ENCODE measurements at places on chromosomes 16 and 17. TPM values are rescaled to one million over a fixed set of nuclear protein-coding genes. Genes with fewer than 3 reads are reported as not detected.

Gene TVP23A
- total RNA-seq: under 0.01 TPM

Gene HBA1
- total RNA-seq: not detected

Gene PVALEF
- not detected for total RNA-seq

Gene CRISPLD2
- 45.5 TPM for total RNA-seq

Gene AXIN1
- 15.1 TPM for total RNA-seq

Gene ABCA6
- 9.4 TPM for total RNA-seq

Gene GGNBP2
- 75.5 TPM for total RNA-seq

Gene CDH8
- total RNA-seq: not detected

Gene PRDM7
- not detected for total RNA-seq

Gene SGCA
- total RNA-seq: 13.3 TPM

Gene CHST5
- total RNA-seq: 0.13 TPM

Gene BCL6B
- total RNA-seq: 0.13 TPM

Gene CACNG3
- total RNA-seq: not detected

Gene SLX1B
- 11.6 TPM for total RNA-seq

Gene TMEM204
- 11.9 TPM for total RNA-seq

Gene PMP22
- total RNA-seq: 189 TPM

Gene SLC38A8
- not detected for total RNA-seq

Gene MT1F
- 0.39 TPM for total RNA-seq

Gene NPIPA1
- total RNA-seq: 44.2 TPM

Gene CMTM2
- not detected for total RNA-seq

Gene C17orf78
- total RNA-seq: not detected

Gene ITGA2B
- 0.39 TPM for total RNA-seq

Gene TOM1L2
- 60.2 TPM for total RNA-seq

Gene TNFRSF13B
- total RNA-seq: not detected

Gene ACE
- 0.91 TPM for total RNA-seq

Gene TEKT5
- total RNA-seq: 0.22 TPM

Gene PIRT
- not detected for total RNA-seq

Gene NQO1
- 889 TPM for total RNA-seq

Gene PRR35
- 0.11 TPM for total RNA-seq

Gene TBC1D26
- total RNA-seq: 0.11 TPM

Gene MYO1D
- total RNA-seq: 160 TPM

Data from articular chondrocyte of knee joint (primary cell).